ENCODE measurements at places on chromosomes 13 and 19. TPM values are rescaled to one million over a fixed set of nuclear protein-coding genes. Genes with fewer than 3 reads are reported as not detected.

Gene PROZ
- not detected for total RNA-seq

Gene RNF17
- total RNA-seq, result not detected

DNA sequence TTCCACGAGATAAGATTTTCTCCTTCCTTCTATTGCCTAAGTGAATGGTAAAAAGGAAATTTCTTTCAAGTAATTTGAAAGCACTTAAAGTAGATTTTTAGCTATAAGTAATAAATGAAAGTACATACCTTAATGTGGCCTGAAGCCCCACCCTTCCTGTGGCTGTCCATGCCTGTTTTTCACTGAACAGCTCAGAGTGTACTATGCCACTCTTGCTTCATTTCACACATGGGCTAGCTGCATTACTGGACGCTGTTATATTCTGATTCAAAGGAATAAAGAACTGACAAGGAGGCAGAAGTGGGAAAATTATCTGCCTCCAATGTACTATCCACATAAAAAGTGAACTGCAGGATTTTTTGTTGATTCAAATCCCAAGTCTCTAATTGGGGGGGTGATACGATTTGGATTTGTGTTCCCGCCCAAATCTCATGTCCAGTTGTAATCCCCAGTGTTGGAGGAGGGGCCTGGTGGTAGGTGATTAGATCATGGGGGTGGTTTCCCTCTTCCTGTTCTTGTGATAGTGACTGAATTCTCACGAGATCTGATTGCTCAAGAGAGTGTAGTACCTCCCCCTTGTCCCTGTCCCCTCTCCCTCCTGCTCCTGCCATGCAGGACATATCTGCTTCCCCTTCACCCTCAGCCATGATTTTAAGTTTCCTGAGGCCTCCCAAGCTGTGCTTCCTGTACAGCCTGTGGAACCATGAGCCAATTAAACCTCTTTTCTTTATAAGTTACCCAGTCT is 154.7 kb upstream of the SGCG start:
- H3K36me3 ChIP-seq, result no peaks in the 10 kb centered on the region
- H3K4me3 ChIP-seq, result no peak overlapping the region
- H3K27ac ChIP-seq, result no peak overlapping the region
- no peaks in the 10 kb centered on the region for H3K4me1 ChIP-seq
- no peaks in the 10 kb centered on the region for H3K27me3 ChIP-seq

DNA sequence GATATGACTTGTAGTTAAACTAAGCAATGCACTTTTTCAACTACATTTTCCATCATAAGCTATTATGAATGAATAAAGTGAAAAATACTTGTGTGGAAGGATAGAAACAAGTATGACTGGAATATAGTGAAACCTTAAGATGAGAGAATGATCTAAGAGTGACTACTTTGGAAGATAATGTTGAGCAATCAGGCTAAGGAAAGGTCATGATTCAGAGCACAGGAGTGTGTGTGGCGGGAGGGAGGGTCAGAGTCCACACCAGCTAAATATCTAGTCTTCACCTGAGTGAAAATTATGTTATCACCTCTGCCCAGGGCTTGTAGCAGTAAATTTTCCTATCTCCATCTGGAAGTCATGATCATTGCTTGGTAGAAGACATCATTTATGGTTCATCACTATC is 833.4 kb upstream of the ATXN8OS start:
- H3K4me1 ChIP-seq, result no peaks in the 10 kb centered on the region
- DNase-seq, result no peak
- H3K27me3 ChIP-seq, result no peaks in the 10 kb centered on the region

Gene DACT3
- total RNA-seq, result 9.1 TPM

DNA sequence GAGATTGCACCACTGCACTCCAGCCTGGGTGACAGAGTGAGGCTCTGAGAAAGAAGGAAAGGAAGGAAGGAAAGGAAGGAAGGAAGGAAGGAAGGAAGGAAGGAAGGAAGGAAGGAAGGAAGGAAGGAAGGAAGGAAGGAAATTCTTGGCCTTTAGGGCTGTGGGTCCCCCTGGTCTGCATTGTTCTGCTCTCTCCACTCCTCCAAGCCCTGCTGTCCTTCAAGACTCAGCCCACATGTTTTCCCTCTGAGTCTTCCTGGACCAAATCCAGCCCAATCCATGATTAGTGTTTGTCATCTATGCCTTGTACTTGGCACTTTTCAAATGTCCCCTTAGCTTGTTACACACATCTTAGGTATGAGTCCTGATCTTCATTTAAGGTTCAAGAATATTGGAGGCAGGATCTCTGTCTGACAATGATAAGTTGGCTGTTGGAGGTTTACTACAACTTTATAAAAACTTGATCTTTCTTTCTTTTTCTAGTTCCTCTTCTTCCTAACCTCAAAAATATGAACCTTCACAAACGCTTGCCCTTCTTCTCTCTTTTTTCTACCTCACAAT is 48.8 kb upstream of the INTS6 start:
- DNase-seq, result no peak
- H3K27me3 ChIP-seq, result no peaks in the 10 kb centered on the region
- no peaks in the 10 kb centered on the region for H3K4me1 ChIP-seq

Gene NANOS3
- 0.62 TPM for total RNA-seq

Gene NFIC
- 188 TPM for total RNA-seq

DNA sequence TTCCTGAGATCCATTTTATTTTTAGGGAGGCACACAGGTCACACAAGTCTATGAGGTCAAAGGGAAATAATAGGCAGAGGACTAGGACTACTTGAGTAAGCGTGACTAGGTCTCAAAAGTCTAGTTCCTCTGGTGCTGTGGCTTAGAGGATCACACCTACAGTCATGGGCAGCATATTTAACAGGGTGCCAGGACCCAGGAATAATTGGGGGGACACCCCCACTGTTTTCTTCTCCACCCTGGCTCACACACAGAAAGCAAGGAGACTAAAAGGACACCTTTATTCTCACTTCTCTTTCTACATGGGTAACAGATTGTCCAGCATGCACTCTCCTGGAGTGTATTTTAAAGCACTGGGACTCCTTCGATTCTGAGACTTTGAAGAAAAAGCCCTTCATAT is 26.2 kb downstream of the OXGR1 start:
- no peaks in the 10 kb centered on the region for H3K27me3 ChIP-seq
- no peaks in the 10 kb centered on the region for H3K36me3 ChIP-seq
- H3K27ac ChIP-seq, result no peak overlapping the region
- H3K4me3 ChIP-seq, result no peak overlapping the region

GRCh38 chr19:1758231-1758577 is 4.9 kb downstream of the ONECUT3 start:
- peaks cover 16% of the 10 kb centered on the region for H3K4me1 ChIP-seq
- no peaks in the 10 kb centered on the region for H3K36me3 ChIP-seq
- no peak for DNase-seq

Gene DCLK1
- 11.1 TPM for total RNA-seq

DNA sequence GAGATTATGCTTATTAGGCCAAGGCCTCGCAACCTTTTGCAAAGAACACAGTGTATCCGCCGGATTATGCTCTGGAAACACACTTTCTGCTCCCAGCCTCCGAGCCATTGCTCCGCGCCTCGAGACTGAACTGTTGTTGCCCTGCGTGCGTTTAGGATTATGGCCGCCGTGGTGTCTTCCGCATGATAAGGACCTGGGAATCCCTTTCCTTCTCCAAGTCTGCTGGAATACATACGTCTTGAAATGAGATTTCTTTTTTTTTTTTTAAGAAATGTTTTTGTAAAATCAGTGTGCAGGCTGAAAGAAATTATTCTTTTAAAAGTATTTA is 89.8 kb upstream of the SOX1 start:
- H3K4me1 ChIP-seq, result peaks cover 9% of the 10 kb centered on the region
- no peak overlapping the region for H3K27ac ChIP-seq
- H3K27me3 ChIP-seq, result peaks cover 15% of the 10 kb centered on the region
- H3K4me3 ChIP-seq, result no peak overlapping the region

- DNase-seq, result no peak
- H3K4me3 ChIP-seq, result no peak overlapping the region
- no peaks in the 10 kb centered on the region for H3K36me3 ChIP-seq
- no peaks in the 10 kb centered on the region for H3K27me3 ChIP-seq
These were observed 1316.7 kb upstream of the SLC10A2 start for GRCh38 chr13:104382951-104383350.

All from heart right ventricle (tissue), 16 donors.